ENCODE measurements at places on chromosomes 13 and 19. TPM values are rescaled to one million over a fixed set of nuclear protein-coding genes. Genes with fewer than 3 reads are reported as not detected.

AP1M2 gene
- 0.63 TPM for total RNA-seq

GRIN3B gene
- total RNA-seq: 0.21 TPM

EFNA2 gene
- not detected for total RNA-seq

PRDX2 gene
- 55.5 TPM for total RNA-seq

RFXAP gene
- total RNA-seq: 1.6 TPM

OR7A5 gene
- 0.10 TPM for total RNA-seq

SIGLEC8 gene
- not detected for total RNA-seq

C5AR1 gene
- 92.2 TPM for total RNA-seq

SUPT20H gene
- 42.6 TPM for total RNA-seq

ETV2 gene
- not detected for total RNA-seq

SPRED3 gene
- total RNA-seq: 0.10 TPM

PINLYP gene
- total RNA-seq: 0.63 TPM
